Heart left ventricle (tissue), 16 donors: ENCODE measurements at places on chromosomes 11 and 22.

GRCh38 chr22:42889304-42889703 is 32.2 kb upstream of the ARFGAP3 start:
- no peak for DNase-seq

- DNase-seq = no peak
Observed at GRCh38 chr22:37243402-37244113, 511 bp downstream of the RAC2 start.

DNA sequence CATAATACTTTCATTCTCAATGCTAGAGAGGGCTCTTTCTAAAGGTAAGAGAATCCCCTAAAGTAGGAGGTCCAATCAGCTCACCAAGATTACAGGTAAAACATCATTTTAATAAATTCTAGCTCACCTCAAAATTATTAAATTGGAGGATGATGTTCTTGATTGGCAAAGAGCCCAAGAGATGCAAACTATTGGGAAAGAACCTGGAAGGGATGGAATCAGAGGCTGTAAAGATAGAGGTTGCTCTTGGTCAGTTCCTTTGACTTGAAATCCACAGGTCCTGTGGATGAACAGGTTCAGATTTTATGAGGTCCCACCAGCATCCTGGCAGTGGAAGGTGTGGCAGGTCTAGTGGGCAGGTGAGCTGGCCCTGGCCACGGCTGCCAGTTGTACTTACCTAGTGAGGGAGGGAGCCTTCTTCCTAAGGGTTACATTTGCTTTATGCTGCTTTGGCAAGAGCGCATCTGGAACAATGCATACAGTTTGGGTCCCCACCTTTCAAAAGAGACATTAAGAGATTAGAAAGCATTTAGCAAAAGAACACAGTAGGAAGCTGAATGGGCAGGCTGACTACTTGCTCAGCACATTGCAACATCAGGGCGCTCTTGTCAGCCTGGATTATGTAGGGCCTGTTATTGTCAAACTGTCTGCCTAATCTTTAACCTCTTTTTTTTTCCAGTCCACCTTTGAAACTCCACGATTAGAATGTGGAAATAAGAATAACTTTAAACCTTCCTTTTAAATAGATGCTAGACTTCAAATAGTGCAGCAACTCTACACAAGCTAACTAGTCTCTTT is 97.0 kb downstream of the RDX start:
- no peak for DNase-seq

- DNase-seq = peak; percentile 68
Observed at GRCh38 chr11:2891326-2892214, 6.0 kb upstream of the CDKN1C start.

- peak; percentile 8 for DNase-seq
Observed at GRCh38 chr22:39303358-39303757, 16.1 kb downstream of the RPL3 start.

GRCh38 chr22:20464096-20464614 is 26.5 kb upstream of the SCARF2 start:
- no peak for DNase-seq

- DNase-seq = no peak
Observed at GRCh38 chr22:33743756-33744155, 176.5 kb downstream of the LARGE1 start.
